ENCODE measurements at places on chromosomes 16 and 17. TPM values are rescaled to one million over a fixed set of nuclear protein-coding genes. Genes with fewer than 3 reads are reported as not detected.

GRCh38 chr16:28915181-28915580 lies 9.9 kb downstream of the RABEP2 start:
- no peak for DNase-seq

Gene ZC3H7A
- 46.3 TPM for total RNA-seq

DNA sequence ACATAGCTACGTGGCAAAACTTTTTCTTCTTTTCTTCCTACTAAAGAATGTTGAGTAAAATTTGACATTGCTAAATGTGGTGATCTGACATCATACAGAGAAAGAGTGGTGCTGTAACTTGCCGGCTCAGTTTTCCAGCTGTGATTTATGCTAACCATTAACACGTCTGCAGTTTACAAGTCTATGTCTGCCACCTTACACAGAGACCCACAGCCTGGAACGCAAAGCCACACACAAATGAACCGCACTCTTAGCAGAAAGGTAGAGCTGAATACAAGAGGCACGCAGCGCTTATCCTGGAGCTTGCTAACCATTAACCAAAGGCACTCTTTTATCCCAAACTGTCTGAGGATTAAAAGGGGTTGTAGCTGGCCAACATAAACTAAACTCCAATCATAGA lies 31.9 kb downstream of the CACNG1 start:
- peak; percentile 44 for DNase-seq

Gene SLC9A5
- 4.2 TPM for total RNA-seq

Gene MEOX1
- total RNA-seq = 1.2 TPM

DNA sequence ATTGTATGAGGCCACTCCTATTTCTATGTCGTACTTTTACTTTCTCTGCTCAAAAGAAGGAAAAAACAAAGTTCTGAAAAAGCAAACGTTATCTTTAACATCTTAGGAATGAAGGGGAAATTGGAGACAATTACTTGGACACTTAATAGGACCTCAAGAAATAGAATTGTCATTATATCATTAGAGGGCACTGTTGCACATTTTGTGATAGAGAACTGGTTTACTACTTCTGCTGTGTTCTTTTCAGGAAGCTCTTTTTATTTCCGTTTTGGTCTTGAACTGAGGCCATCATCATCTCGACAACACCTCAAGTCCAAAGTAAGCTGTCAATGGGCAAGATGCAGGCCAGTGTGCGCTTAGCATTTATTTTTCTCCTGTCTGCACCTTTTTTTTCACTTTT lies 14.6 kb downstream of the COG4 start:
- DNase-seq = no peak

- DNase-seq = no peak
These were observed 31.9 kb downstream of the TENT4B start for GRCh38 chr16:50185005-50185505.

GRCh38 chr16:72468582-72468981 lies 296.6 kb upstream of the PMFBP1 start:
- DNase-seq = no peak

DNA sequence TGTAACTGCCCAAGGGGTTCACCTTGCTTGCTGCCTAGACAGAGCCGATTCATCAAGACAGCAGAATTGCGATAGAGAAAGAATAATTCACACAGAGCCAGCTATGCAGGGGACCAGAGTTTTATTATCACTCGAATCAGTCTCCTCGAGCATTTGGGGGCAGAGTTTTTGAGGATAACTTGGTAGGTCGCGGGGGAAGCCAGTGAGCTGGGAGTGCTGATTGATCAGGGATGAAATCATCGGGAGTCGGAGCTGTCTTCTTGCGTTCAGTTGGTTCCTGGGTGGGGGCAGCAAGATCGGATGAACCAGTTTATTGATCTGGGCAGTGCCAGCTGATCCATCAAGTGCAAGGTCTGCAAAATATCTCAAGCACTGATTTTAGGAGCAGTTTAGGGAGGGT lies 9.1 kb downstream of the ITGAM start:
- DNase-seq = no peak

DNA sequence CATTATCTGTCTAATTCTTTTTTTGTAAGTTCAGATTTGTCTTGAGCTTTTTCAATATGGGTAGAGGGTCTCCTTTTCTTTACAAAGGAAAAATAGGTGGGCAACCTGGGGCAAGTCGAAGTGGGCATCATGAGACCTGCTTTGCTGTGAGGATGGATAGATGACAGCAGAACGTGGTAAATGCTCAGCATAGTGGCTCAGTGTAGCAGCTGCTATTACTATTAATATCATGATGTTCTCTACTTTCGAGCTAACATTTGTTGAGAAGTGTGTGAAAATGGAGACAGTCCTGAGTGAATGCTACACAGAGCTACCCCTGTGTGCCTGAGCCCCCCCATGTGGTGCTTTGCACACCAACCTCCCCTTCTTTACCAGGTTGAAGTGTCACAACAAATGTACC lies 39.0 kb upstream of the LGALS9 start:
- no peak for DNase-seq

Gene FOXC2
- total RNA-seq = 2.7 TPM

DNA sequence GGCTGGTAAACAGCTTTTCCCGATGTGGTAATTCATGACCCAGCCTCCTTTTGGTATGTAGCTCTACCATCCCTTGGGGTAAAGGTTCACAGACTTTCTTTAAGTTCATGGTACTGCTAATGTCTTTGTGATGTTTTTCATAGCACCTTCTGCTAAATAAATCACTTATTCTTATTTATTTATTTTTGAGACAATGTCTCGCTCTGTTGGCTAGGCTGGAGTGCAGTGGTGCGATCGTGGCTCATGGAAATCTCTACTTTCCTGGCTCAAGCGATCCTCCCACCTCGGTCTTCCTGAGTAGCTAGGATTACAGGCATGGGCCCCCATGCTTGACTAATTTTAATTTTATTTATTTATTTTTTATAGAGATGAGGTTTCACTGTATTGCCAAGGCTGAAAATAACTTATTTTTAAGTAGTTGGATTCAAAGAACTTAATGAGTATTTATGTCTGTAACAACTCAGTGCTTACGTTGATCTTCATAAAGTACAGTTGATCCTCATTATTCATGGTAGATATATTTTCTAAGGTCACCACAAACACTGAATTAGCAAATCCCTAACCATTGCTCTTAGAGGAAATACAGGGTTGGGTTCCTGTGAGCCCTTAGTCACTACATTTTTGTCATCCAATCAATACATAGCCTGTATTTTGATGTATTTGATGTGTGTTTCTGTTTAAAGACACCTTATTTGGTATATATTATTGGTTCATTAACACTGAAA lies 97.1 kb downstream of the SHISA9 start:
- DNase-seq = no peak

DNA sequence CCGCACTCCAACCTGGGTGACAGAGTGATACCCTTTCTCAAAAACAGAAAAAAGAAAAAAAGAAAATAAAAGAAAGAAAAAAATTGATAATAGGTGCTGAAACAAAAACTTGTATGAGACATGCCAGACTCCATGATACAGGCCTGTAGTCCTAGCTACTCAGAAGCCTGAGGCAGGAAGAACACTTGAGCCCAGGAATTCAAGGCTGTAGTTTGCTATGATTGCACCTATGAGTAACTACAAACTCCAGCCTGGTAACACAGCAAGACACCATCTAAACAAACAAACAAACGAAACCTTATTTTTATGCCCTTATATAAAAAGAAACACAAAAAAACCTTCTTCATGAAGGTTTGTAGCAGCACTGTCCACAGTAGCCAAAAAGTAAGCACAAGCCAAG lies 5.0 kb upstream of the CMTM4 start:
- no peak for DNase-seq

Gene MAP3K3
- total RNA-seq = 56.3 TPM

DNA sequence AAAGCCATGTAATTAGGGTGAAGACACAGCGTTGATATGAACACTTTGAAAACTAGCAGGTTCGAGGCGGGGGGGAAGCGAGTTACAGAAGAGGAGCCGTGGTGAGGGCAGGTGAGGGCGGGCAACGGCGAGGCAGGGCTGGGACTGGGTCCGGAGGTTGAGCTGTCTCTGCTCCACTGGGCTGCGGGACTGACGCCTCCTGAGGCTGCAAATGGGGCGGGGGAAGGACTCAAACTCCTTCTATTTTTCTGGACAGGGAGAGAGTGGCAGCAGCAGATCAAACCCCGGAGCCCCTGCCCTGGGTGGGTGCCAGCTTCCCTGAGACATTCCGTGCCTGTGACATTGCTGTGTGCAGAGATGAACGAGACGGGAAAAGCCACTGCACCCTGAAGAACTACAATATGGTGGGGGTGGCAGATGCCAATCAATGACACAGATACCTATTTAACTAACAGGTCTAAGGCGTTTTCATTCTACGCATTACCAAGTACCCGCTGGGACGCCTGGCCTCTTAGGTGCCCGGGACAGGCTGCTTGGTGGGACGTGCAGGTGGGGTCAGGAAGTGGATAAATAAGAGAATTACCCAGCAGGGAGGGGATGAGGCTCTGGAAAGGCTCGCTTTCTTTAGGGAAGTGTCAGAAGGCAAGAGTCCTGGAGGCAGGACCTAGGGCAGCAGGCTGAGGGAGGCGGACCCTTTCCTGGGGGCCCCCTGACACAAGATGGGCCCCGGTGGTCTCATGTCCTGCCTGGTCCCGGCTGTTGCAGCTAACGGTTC lies 30.4 kb downstream of the RPH3AL start:
- no peak for DNase-seq

GRCh38 chr16:83706394-83706793 lies 101.4 kb upstream of the HSBP1 start:
- DNase-seq = no peak

Gene RMI2
- 4.4 TPM for total RNA-seq

DNA sequence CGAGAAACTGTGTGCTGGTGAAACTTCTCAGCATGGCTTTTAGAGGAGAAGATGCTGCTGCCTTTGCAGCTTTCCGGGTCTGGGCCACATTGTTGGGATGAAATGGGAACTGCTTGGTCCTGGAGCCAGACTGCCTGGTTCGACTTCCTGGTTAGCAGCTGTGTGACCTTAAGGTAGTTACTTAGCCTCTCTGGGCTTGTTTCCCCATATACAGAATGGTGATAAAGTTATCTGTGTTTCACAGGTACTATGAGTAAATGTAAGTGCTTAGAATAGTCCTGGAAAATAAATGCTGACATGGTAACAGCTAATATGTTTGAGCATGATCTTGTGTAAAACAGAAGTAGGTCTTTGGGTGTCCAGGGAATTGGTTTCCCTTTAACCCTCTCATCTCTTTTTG lies 26.3 kb downstream of the AKAP1 start:
- DNase-seq = no peak

Measured in lung (tissue), 17 donors.